ENCODE measurements at places on chromosomes 2 and 18.

DNA sequence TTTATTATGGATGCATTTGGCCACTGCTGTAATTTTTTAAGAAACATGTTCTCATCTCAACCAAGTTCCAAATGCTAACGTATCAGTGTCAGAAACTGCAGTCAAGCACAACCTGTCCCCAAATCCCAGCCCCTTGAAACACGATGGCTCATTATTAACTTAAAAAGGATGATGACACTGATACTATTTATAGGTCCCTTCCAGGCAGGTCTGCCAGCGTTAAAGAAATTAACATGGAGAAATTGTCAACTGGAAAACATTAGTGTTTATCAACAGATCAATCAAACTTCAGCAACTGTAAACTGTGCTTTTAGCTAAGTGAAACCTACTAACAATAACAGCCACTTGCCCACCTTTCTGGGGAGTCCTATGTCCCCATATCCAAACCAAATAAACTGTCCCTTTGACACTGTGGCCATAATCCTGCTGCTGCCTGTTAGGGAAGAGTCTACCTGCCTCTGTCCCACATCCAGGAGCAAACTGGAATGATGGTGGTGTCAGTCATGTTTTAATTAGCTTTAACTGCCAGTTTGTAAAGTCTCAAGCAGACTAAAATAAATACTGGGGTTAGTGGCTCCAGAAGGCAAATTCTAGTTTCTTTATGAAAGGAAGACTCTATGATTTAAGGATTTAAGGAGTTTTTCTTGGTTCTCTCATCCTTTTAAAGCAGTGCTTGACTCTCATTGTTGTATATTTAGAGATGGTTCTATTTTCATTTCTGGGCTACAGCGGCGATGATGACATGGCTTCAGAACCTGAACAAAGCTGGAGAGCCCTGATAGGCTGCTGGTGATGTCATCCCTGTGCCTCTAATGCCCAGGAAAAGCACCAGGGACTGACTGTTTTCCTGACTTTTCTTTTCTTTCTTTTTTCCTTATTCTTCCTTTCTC is 583.6 kb upstream of the PIK3C3 start:
- DNase-seq, result no peak

DNA sequence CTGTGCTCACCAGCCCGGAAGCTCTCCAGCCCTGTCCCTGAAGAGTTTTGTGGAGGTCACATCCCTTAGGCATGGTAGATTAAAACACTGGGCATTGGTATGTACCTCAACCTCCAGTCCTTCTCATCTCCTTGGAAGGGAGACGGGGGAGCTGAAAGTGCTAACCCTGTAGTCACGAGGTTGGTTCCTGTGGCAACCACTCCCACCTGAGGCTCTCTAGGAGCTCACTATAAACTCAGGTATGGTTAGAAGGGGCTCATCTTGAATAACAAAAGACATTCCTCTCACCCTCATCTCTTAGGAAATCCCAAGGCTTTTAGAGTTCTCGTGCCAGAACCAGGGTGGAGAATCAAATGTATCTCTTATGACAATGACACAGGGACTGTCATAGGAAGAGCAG is 43.0 kb upstream of the MGAT4A start:
- DNase-seq, result peak; percentile 23

- peak; percentile 35 for DNase-seq
Observed at GRCh38 chr2:95043300-95044093, 18.0 kb downstream of the MAL start.

DNA sequence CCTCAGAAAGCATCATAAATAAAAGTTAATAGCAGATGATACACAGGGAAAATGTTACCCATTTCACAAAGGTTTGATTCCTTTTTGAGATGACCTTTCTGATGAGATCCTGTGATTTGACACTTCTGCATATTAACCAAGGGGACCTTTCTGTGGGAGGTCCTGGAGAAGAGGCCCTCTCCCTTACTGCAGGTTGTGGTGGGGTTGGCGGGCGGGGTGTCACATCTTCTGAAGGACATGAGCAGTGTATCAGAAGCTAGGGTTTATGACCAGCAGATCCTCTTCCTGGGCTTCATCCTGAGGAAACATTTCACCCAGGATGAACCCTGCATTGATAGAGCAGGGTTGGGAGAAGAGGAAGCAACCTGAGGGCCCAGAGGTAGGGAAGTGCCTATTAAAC is 37.2 kb upstream of the SCLY start:
- no peak for DNase-seq

DNA sequence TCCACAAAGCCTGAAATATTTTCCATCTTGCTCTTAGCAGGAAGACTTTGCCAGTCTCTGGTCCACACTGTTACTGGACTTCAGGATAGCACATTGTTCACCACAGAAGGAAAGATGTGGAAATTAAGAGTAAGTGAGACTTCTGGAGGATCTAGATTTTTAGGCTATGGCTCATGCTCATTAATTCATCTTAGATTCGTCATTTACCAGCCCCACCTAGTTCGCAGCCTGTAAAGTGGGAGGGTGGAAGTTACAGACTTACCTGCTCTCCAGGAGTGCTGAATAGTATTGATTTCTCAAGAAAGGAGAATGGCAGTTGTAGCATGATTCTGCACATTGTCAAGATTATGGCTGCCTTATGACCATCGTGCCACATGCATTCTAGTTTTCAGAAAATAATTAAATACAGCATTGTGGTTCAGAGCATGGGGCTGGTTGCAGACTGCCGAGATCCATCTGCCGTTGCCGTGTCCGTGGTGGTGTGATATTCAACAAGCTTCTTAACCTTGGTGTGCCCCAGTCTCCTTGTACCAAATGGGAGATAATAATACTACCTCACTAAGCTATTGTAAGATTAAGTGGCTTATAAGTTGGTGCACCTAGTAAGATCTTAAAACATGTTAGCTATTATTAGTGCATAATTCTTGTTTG is 56.8 kb downstream of the RNF144A start:
- DNase-seq, result no peak

DNA sequence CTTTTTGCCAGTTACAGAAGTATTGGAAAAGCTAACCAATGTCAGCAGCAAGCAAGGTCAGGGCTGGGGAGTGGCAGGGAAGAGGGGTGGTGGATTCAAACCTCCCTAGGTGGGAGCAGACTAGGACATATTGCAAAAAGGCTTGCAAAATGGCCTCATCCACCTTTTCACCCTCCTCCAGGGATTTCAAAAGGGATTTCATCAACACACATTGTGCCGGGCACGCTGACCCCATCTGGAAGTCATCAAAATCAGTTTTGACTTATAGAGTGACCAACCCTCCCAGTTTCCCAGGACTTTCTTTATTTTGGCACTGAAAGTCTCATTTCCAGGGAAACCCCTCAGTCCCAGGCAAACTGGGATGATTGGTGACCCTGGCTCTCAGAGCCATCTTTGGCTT is 94.7 kb downstream of the BIN1 start:
- DNase-seq, result no peak

GRCh38 chr2:237472187-237472712 is 14.8 kb upstream of the MLPH start:
- DNase-seq, result no peak

- no peak for DNase-seq
Observed at GRCh38 chr2:1081451-1082225, 131.0 kb downstream of the SNTG2 start.

DNA sequence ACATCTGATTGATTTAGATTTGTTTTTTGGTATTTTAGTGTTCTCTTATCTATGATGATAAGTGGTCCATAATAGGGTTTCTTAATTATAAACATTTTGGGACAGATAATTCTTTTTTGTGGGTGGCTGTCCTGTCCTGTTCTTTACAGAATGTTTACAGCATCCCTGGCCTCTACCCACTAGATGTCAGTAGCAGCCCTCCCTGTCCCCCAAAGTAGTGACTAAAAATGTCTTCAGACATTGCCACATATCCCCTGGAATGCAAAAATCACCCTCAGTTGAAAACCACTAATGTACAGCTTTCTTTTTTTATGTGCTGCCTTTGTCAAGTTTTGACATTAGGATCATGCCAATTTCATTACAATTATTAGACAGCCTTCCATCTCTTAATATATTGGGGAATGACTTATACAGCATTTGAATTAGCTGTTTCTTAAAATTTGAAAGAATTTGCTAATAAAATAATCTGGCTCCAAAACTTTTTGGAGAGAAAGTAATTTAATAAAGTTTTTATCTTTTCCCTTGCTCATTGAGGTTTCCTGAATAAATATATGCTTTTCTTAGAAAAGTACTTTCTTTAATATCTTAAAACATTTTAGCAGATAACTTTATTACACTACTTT is 19.5 kb downstream of the WIPF1 start:
- peak; percentile 69 for DNase-seq

DNA sequence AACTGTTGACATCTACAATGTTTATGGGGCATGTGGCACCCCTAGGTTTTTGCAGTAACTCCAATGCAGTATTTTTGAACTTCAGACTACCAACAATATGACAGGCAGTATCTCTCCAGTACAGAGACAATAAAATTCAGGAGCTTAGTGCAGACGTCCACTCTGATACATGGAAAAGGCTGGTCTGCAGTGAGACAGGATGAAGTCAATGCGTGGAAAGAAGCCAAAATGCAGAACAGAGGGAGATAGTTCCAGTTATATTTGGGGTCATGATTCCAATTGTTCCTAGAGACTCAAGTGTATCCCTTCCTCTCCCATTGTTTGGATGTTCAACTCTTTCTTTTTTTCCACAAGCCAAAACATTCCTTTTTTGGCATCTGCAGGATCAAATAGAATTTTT is 18.7 kb upstream of the SMAD2 start:
- no peak for DNase-seq

GRCh38 chr2:118130385-118130784 is 42.1 kb downstream of the INSIG2 start:
- no peak for DNase-seq

- no peak for DNase-seq
Observed at GRCh38 chr2:238776003-238776760, 71.7 kb upstream of the TWIST2 start.

- DNase-seq, result no peak
Observed at GRCh38 chr2:170365686-170366085, 187.7 kb downstream of the MYO3B start.

GRCh38 chr2:241091734-241092445 is 10.2 kb downstream of the MTERF4 start:
- DNase-seq, result no peak

DNA sequence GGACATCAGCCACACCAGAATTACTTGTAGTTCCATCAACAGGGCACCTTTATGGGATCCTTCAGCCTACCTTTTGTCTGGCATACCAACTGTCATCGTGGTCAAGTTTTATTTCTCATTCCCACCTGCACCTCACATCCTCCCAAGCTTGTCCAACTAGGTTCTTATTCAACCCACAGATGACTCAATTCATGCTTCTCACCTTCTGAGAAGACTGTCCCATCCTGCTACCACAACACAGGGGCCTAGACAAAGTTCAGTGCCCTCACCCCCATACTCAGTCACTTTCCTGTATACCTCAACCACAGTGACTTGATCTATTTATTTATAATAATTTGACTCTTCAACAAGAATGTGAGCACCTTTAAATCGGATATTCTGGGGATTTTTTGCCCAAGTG is 114.4 kb upstream of the ACVR1C start:
- no peak for DNase-seq

- DNase-seq, result no peak
Observed at GRCh38 chr2:180694445-180695421, 285.7 kb upstream of the UBE2E3 start.

DNA sequence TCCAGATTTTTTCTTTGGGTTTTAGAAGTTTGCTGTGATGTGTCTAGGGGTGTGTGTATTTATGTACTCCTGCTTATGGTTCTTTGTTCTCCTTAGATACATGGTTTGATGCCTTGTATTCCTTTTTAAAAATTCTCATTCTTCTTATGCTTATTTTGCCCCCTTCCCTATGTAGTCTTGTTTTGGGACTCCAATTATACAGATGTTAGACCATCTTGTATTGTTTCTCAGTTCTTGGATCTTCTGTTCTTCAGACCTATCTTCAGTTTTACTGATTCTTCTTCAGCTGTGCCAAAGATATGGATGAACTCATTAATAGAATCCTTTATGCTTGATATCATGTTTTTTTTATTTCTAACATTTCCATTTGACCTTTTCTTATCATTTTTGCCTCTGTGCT is 14.2 kb upstream of the MSL3B start:
- no peak for DNase-seq

- DNase-seq, result no peak
Observed at GRCh38 chr18:25310045-25310444, 41.9 kb downstream of the ZNF521 start.

GRCh38 chr2:156339110-156339847 is 6.8 kb upstream of the NR4A2 start:
- DNase-seq, result no peak

Measured in CD4-positive, alpha-beta T cell treated with Interleukin-17A for 4 hours (primary cell).